NCI-H1694 treated with DMSO at 0.1 percent for 48 hours (cell line): ENCODE measurements at places on chromosomes 11 and 22.

DNA sequence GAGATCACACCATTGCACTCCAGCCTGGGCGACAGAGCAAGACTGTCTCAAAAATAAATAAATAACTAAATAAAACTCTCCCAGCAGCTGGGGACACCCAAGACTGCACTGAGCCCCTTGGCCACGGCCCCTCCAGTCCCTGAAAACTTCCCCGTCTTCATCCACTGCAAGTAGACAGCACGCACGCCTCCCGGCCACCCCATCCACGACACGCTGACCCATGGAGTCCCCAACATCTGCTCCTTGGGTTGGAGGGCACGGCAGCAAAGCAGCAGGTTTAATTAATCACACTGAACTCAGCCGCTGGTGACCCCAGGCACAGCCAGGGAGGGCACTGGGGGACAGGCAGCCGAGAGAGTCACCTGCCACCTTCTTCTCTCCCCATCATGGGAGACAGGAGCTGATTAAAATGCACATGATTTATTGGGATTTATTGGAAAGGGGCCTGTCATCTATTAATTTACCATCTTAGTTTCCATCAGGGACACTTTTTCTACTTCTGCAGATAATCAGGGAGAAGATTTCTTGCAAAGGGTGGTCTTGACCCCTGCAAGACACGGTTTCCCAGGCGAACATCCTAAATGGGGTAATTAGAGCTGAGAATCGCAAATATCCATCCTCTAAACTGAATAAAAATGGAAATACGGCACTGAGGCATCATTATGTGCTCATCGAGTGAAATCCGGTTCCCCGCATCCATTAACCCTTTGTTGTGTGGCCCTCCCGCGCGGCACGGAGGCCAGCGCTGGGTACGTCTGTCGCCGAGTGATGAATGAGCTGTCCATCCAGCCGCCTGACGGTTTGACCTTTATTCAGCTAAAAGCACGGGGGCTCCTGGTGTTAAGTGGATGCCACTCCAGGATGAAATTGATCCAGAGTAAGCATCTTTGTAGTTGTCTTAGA is 178.3 kb downstream of the BRD1 start:
- no peak for DNase-seq

- DNase-seq = no peak
These were observed 220.0 kb downstream of the TRPC6 start for GRCh38 chr11:101363706-101364275.

GRCh38 chr22:19874307-19875060 is 19.8 kb upstream of the GNB1L start:
- no peak for DNase-seq

GRCh38 chr11:87804176-87804575 is 371.1 kb downstream of the RAB38 start:
- DNase-seq = no peak

GRCh38 chr11:59551659-59552521 is 40.6 kb downstream of the OR4D9 start:
- DNase-seq = peak; percentile 32

GRCh38 chr22:43370036-43370435 is 26.9 kb upstream of the SCUBE1 start:
- no peak for DNase-seq

DNA sequence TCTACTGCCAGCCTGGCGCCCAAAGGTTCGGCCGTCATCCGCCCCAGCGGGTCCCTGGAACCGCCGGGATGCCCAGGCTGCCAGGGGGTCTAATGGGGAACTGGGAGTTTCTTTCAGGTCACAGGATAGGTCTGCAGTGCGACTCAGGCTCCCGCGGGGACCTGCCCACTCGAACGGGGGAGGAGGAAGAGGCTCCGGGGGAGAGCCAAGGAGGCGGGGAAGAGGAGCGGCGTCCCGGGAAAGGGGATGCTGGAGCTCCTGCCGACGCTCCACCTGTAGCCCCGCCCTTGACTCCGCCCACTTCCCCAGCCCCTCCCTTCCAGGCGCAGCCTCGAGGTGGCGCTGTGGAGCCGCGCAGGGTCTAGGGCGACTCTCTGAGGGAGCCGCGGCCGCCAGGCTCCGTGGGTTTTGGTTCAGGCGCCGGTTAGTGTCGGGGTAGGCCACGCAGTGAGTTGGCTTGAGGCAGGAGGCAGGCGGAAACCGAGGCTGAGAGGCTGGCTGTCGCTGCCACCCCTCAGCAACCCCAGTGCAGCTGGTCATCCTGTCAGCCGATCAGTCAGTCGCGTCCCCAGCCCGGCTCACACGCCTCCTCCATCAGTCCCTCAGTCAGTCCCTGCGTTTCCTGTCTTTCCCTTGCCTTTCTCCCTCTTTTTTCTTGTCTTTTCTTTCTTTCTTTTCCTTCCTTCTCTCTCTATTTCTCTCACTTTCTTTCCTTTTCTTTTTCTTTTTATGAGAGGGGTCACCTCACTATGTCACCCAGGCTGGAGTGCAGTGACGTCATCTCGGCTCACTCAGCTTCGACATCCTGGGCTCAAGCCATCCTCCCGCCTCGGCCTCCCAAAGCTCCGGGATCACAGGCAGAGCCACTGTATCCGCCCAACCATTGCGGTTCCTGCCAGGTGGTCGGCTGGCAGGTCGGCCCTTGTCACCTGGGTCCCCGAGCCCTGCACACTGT is 26.4 kb downstream of the YWHAH start:
- DNase-seq = peak; percentile 51

GRCh38 chr11:479311-479710 is 27.7 kb downstream of the RNH1 start:
- no peak for DNase-seq

DNA sequence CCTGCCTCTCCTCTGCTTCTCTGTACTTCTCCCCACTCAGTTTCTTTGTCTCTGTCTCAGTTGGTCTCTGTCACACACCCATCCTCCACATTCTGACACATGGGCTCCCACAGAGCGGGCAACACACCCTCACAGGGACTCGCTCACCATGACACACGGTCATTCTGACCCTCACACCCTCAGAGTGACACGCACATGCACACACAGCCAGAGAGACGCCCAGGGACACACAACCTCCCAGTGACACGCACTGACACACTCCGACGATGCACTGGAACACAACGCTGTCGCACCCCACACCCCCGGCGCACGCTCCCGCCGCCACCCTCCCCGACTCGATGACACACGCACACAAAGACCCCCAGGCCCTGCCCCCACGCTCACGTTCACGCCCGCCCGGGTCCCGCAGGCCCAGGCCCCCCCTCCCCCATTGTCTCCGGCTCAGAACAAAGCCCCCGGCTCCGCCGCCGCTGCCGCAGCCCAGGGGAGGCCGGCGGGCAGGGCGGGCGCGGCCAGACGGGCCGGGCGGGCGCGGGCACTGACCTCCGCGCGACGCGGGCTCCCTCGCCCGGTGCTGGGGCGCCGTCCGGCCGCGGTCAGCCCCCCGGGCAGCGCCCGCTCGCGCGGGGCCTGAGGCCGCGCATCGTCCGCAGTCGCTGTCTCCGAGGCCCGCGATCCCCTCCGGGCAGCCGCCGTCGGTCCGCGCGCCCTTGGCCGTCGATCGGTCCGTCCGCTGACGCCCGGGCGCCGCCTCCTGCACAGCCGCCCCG is 404 bp downstream of the DCHS1 start:
- DNase-seq = no peak

DNA sequence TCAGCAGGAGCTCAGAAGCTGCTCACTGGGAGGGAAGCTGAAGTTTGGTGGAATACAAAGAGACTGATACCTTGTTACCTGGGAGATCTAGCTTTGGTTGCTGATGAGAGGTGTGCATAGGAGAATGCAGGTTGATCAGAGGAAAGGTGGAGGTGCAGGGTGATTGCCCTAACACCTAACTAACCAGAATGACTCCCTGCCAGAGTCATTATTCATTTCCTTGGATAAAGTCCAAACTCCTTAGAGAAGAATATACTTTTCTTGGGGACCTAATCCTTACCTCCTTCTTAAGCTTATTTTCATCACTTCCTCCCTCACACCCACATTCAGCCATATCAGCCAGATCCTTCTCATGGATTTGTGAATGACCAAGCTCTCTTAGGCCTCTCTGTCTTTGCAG is 814.2 kb upstream of the TENM4 start:
- DNase-seq = no peak
